ENCODE measurements at places on chromosomes 6 and 20.

DNA sequence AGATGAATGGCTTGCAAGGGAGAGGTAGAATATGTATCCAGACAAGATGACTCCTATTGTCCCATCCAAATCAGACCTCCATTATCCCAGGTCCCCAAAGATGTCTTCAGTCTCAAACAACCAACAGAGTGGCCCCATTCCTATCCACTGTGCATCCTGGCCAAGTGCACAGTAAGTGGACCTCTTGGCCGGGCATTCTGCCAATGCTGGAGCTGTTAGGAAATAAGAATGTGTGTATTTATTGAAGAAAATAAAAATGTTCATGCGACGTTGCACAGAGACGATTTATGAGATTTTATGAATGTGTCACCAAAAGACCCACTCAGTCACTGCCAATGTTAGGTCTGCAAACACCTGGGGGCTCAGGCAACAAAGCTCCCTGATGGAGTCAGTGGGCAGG is 196.0 kb downstream of the MAFB start:
- no peak for DNase-seq

DNA sequence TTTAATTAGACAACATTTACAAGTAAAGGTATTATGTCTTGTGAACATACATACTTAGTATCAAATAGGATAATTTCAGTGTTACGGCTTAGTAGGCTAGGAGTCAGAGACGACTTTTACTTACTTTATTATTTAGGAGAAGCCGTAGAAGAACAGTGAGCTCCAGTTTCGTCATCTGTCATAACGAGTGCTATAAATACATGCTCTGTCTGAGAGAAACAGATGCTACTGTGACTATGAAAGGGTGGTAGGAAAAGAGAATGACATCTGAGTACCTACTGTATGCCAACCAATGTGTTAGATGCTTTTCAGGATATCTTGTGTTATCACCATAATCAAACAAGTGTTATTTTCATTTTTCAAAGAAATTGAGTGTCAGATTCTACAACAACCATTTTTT is 119.0 kb downstream of the EYA4 start:
- DNase-seq: no peak

DNA sequence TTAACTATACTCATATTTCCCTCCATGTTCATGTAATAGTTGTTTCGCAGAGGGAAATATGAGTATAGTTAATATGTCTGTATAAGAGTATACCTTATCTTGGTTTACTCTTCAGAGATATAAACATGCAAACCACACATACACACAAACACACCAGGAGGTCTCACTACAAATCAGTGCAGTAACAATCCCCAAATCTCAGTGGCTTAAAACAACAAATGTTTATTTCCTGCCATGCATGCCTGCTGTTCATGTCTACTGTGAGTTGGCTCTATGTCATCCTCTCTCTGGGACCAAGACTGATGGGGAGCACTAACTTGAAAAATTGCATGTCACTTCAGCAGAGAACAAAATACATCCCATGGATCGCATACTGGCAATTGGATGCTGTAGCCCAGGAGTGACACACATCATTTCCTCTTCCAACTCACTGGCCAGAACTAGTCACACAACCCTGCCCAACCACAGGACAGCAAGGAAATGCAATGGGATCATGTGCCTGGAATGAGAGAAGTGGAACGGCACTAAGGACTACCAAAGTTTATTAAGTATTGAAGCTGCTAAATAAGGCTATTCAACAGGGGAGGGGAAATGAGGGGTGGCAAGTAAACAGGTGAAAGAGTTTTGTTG is 89.0 kb upstream of the DTNBP1 start:
- DNase-seq: no peak

DNA sequence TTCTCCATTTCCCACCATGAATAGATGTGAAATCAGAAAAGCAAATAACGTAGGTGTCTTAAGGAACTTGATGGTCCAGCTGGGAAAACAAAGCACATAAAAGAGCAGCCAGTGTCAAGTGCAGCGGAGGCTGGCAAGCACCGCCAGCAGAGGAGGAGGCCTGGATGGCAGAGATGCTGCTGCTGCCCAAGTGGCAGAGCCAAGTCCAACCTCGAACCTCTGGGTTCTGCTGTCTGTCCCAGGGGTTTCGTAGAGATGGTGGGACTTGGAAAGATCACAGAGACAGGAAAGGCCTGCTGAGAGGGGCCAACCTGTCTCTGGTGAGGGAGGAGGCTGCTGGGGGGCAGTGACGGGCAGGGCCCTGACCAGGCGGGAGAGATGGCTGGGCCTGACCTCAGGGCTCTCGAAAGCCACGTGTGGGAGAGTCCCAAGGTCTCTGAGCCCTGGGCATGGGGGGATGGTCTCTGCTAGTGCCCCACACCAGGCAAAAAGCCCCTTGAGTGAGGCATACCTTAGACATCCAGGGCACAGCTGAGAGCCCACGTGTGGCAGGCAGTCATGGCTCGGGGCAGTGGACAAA is 77.3 kb downstream of the TCP11 start:
- no peak for DNase-seq

GRCh38 chr6:53410508-53411258 is 61.9 kb upstream of the ELOVL5 start:
- peak; percentile 71 for DNase-seq

DNA sequence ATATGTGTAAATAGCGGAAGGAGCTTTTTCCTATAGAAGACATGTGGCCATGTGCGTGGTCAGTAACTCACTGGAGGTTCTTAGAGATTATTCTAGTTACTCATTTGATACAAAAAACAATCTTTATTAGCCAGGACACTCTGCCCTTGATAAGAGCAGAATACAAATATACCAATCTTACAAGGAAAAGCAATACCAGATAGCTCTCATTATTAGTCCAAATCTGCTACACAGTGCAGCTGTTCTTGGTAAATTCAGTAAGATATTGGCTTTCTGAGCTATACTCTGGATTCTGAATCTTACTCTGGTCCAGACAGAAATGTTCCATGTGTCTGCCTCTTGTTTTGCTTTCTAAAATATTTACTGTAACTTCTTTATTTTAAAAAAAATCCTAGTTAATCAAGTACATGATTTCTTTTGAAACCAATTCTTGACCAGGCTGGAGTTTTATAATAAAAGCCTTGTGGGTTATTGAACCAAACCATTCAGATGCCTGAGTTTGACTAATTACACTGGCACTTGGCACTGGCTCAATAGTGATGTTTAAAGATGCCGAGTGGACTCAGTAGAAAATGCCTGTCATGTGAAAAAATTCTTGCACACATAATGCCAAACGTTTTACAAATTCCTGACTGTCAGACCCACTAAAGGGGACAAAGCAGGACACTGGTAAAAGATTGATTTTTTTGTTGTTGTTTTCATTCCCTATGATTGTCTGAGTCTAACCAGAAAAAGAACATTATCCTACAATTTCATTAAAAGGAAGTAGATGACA is 242.8 kb upstream of the TCF21 start:
- no peak for DNase-seq

DNA sequence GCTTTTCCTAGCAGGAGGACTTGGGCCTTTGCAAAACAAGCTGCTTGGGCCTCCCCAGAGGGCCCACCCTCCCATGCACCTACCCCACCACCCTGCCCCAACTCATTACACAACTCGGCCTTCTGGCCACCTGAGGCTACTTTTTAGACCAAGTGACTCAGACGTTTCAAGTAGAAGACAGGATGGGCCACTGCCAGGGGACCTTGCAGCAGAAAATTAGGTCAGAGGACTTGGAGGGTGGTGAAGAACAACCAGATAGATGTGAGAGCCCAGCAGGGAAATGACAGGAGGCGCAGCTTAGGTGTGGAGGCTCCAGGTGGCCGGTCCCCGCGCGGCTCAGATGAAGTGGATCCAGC is 1.4 kb downstream of the PPP1R3D start:
- DNase-seq: no peak

DNA sequence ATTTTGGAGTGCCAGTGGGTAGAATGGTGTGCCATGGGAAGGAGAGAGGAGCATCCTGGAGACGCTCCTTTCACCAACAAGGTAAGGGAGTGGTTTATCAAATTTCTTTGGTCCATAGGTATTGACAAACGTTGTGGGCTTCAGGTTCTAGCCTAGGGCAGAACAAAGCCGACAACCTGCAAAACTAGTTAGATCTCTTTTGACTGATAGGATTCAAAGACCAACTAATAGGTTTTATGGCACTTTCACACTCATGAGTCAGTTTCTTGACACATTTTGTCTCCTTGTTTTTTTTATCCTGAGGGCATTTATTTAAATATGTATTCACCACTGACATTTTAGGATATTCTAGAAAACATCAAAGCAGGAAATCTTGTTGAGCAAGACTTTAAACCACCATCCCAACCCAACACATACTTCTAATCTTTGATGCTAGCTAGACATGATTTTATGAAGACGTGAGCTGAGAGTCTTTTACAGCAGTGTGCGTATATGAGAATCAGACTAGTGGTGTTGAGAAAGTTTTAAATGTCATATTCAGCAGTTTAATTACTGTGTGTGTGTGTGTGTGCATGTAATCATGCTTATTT is 370.4 kb upstream of the HSF2 start:
- DNase-seq: no peak

- peak; percentile 8 for DNase-seq
Observed at GRCh38 chr6:167825332-167826229, 1.1 kb upstream of the AFDN start.

- no peak for DNase-seq
Observed at GRCh38 chr20:46688151-46689081, 828 bp downstream of the TP53RK start.

Measured in CD4-positive, alpha-beta T cell treated with Interleukin-2 at 100 ng/mL for 4 hours (primary cell).